ENCODE measurements at places on chromosomes 4 and X. TPM values are rescaled to one million over a fixed set of nuclear protein-coding genes. Genes with fewer than 3 reads are reported as not detected.

The P2RY8 gene
- total RNA-seq: under 0.01 TPM

The TCP11X2 gene
- not detected for total RNA-seq

The DDX3X gene
- total RNA-seq: 249 TPM

The NPY2R gene
- total RNA-seq: not detected

The CT45A10 gene
- total RNA-seq: not detected

The RNF150 gene
- total RNA-seq: 1.0 TPM

Data from smooth muscle cell of the umbilical artery (primary cell).